HT1080 (cell line): ENCODE measurements at places on chromosomes 2 and 18. TPM values are rescaled to one million over a fixed set of nuclear protein-coding genes. Genes with fewer than 3 reads are reported as not detected.

HSBP1L1 gene
- not detected in 2 replicates for total RNA-seq

IL36B gene
- not detected in 2 replicates for total RNA-seq

DLGAP1 gene
- not detected in 2 replicates for total RNA-seq

IL1R2 gene
- 0.57 and 0.59 TPM in 2 replicates for total RNA-seq
